ENCODE measurements at places on chromosomes 1 and 21.

- DNase-seq: no peak
Measured at GRCh38 chr1:206833106-206833680, 32.2 kb upstream of the IL20 start.

DNA sequence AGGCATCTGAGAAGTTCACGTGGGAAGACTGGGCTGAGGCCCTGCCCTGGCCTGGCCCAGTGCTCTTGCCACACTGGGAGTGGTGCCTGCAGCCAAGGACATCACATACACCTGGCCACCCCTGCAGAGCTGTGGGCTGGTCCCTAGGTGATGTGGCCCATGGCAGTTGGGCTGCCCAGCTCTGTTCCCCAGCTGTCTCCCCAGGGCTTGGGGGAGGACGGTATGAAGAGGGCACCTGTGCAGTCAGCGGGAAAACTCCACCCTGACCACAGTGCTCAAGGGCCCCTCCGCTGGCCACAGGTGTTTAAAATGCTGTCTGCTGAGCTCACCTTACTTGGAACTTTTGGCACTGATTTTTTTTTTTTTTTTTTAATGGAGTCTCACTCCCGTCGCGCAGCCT, 120.4 kb upstream of the SLC25A33 start:
- no peak for DNase-seq

DNA sequence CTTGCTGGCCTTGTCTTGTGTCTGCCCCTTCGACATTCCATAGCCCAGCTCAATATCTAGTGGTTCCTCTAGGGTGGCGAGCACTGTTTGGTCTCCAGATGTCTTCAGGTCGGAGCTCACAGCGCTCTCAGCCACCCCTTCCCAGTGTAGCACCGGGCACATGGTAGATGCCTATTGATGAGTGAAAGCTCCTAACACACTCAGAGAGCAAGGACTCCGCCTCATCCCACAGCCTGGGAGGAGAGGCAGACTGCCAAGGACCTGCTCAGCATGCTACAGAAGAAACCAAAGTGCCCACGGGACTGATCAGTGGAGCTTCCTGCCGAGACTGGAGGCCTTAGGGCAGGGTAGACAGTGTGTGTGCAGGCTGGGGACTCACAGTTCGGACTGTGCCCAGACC, 10.9 kb downstream of the PCSK9 start:
- no peak for DNase-seq

DNA sequence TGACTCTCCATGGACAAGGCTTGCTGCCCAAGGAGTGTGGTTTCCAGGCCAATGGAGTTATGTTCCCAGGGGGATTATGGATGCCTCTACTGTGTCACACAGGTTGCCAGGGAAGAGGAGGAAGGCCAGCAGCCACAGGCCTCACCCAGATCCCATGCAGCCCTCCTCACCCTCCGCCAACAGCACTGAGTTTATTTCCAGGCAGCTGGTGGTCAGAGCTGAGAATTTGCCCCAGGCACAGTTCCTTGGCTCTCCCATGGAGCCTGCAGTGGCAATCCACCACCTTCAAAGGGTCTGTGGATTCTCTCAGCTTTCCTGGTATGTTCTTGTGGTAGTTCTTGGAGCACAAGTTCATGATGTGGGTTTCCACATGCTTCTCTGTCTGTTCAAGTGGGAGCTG, 79.2 kb downstream of the NTNG1 start:
- DNase-seq: no peak

- DNase-seq: no peak
Measured at GRCh38 chr1:19273106-19273843, 15.3 kb downstream of the AKR7A3 start.

DNA sequence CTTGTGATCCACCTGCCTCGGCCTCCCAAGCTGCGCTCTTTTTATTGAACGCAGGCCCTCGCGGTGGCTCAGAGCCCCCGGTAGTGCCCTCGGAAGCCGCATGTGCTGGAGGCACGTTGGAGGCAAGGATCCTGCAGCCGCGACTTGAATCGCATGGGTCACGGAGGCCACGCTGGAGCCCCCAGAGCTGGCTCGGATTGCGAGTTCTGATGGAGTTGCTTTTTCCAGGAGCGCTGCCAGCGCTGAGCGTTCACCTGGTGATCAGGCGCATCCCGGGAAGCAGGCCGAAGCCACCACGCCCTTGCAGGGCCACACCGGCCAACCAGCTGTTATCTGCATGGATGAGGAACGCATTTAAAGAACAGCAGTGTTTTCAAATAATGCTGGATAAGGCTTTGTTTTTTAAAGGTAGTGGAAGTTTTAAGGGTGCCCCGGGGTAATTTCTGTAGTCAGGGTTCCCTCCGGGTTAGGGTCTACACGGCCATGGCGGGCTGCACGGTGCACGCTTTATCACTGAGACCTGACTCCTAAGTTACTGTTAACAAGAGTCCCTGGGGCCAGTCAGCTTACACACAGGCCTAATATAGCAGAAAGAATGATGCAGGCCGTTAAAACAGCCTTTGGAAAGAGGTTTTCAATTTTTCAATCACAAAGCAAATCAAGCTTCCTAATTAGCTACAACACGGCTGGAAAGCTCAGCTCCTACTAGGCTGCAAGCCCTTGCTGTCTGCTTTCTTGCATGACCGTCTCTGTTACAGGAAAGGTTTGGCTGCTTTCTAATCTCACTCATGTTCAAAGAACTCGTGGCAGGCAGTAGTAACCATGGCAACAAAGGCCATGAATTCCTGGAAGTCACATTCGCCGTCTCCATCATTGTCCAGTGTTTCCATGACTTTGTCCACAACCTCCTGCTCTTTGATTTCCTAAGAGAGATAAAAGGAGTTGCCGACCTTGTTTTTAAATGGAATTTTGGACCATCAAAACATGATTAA, 6.0 kb downstream of the S100B start:
- no peak for DNase-seq

DNA sequence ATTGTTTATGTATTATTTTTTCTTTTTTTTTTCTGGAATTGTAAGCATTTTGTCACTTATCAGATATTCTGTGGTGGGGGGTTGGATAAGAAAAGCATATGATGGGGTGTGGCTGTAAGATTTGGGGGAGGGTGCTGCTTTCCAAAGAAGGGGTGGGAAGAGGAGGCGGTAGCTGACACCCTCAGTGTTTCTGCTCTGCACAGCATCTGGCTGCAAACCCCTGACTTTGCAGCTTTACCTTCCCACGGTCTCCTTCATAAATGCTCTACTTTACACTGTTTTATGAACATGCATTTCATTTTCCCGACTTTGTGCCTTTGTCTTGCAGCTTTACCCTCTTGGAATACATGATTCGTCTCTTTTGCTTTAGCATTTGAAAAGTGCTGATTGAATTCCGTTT, 7.6 kb downstream of the FMN2 start:
- DNase-seq: no peak

DNA sequence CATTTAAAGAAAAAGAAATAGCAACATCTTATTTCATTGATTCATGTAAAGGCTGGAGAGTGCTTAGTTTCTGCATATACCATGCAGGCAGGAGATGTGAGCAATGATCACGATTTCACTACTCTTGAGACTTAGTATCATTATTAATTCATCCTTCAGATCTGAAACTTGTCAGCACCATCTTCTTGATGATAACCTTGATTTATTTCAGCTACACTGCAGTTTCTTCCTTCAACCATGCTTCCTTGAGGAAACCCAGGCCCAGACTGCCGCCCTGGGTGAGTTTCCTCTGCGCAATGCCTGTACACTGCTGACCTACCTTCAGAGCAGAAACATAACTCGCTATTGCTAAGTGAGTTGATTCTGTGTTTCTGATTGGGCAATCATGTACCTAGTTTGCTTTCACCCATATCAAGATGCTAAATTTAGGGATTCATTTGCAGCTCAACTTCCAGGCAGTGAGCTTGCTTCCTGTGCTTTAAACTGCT, 13.5 kb upstream of the BCL10 start:
- no peak for DNase-seq

GRCh38 chr1:222653178-222653827, 35.4 kb downstream of the MIA3 start:
- DNase-seq: no peak

GRCh38 chr1:206066479-206067171, 13.7 kb downstream of the RHEX start:
- DNase-seq: no peak

GRCh38 chr1:199751962-199752687, 275.4 kb upstream of the NR5A2 start:
- DNase-seq: no peak

- DNase-seq: no peak
Measured at GRCh38 chr1:239511875-239512274, 125.5 kb downstream of the CHRM3 start.

DNA sequence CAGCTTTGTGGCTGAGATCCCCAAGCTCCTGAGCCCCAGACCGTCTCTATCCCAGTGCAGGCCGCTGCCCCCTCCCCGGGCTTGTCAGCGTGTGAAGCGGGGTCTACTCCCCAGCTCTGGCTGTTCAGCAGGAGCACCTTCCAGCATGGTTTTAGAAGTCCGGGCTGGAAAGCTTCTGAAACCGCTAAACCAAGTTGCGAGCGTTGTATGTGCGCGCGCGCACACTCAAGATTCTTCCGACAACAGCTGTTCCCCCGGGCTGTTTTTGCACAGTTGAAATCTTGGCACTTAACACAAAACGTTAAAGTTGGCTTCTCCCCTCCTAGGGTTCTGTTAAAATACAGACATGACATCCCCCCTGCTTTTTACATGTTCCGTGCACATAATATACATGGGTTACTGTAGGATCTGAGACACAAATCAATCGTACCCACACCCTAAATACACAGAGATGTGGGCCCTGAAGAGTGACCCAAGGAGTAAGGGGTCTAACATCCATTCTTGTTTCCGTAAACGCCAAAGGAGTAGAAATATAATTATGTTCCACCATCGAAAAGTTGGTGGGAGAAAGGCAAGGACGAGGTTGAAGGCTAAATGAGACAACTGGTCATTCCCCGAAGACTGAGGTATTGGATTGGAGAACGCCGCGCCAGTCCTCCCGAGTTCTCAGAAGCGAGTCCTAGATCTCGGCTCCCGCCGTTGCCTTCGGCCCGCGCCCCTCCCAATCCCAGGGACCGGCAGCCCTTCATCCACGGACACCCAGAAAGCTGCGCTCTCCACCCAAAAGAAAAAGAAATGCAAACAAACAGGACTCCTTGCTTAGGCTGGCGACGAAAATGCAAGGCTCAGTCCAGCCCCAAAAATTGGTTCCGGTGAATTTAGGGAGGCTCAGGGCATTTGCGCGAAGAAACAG, 1.3 kb downstream of the TBX15 start:
- no peak for DNase-seq

GRCh38 chr1:36342426-36343185, 19.2 kb upstream of the EVA1B start:
- DNase-seq: peak; percentile 51

- DNase-seq: no peak
Measured at GRCh38 chr1:228155596-228156514, 6.1 kb downstream of the GJC2 start.

DNA sequence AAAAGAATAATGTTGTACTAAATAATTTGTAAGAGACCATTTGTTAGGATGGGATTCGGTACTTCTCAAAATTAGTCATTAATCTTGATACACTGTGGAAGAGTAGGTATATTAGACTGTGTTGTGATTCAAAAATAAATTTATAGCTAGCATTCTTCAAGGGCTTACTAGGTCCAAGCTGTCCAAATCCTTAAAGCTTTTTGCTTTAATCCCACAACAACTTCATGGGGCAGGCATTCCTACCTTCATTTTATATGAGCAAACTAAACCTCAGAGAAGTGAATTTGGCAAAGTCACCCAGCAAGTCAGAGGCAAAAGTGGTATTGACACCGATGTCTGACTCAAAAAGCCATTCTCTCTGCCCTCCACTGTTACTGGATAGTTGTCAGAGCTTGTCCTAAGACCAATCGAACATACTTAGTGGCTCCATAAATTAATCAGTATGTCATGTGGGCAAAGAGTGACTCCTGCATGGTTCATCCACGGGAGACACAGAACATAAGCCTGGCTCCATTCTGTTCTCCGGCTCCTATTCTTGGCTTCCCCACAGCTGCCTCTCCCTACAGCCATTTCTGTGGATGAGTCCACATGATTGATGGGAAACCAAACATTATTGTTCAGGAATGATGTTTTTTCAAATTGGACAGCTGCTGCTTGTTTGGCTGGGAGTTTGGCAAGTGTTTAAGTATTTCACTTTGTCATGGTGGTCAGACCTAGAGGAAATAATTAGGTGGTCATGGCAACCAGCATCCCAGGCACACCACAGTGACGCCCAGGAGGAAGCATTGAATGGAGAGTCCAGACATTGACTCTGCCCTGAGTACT, 133.4 kb upstream of the FGGY start:
- no peak for DNase-seq

GRCh38 chr21:32214654-32215305, 64.1 kb downstream of the MIS18A start:
- DNase-seq: no peak

DNA sequence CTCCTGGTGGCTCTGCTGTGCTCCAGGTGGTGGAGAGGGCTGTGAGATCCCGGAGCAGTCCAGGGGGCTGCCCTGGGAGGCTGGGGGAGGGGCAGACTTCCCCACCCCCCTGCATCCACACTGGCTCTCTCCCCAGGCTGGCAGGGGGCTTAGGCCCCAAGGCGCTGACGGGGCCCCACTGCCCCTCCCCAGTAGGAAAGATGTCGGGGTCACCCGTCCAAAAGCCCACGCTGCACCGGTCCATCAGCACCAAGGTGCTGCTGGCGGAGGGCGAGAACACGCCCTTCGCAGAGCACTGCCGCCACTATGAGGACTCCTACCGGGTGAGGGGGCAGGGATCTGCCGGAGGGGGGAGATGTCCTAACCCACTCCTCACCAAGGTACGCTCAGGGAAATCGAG, 5.8 kb downstream of the RNF207 start:
- no peak for DNase-seq

- DNase-seq: no peak
Measured at GRCh38 chr1:60864722-60865121, 217.6 kb upstream of the NFIA start.

GRCh38 chr21:42624936-42625335, 28.5 kb upstream of the PDE9A start:
- no peak for DNase-seq

GRCh38 chr1:38814444-38814983, 45.1 kb downstream of the RRAGC start:
- DNase-seq: no peak

- DNase-seq: no peak
Measured at GRCh38 chr1:229268505-229268904, 2.4 kb upstream of the RAB4A start.

DNA sequence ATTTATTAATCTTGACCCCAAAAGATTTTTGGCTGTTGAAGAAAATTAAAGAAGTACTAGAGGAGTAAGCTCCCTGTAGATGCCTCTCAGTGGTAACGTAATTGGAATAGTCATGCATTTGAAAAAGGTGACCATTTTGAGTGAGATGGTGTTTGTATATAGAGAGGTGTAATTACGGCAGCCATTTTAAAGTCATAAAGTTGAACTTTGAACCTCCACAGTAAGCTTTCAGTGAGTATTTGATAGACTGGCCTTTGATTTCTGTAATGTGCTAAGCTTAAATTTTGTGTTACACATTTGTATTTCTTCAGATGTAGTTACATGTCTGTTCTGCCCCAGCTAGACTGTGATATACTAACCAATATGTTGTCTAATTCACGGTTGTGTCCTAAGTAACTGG, 21.5 kb upstream of the TMCO2 start:
- no peak for DNase-seq

GRCh38 chr1:5109633-5110032, 455.2 kb downstream of the AJAP1 start:
- DNase-seq: no peak

Data from bone marrow (tissue), 2 donors.